Ovary (tissue), 10 donors: ENCODE measurements at places on chromosomes 7 and 10. TPM values are rescaled to one million over a fixed set of nuclear protein-coding genes. Genes with fewer than 3 reads are reported as not detected.

The POLR2J2 gene
- total RNA-seq: 5.7 TPM

The PNLIPRP3 gene
- not detected for total RNA-seq

- H3K27ac ChIP-seq: no peak overlapping the region
- no peaks in the 10 kb centered on the region for H3K36me3 ChIP-seq
- DNase-seq: no peak
- H3K4me3 ChIP-seq: no peak overlapping the region
- H3K27me3 ChIP-seq: no peaks in the 10 kb centered on the region
- no peaks in the 10 kb centered on the region for H3K4me1 ChIP-seq
Observed at GRCh38 chr7:10824154-10824553, 149.5 kb upstream of the PHF14 start.

GRCh38 chr7:108263425-108263824 is 133.3 kb upstream of the LAMB4 start:
- no peaks in the 10 kb centered on the region for H3K4me1 ChIP-seq
- no peak overlapping the region for H3K27ac ChIP-seq
- H3K4me3 ChIP-seq: no peak overlapping the region
- DNase-seq: no peak
- H3K27me3 ChIP-seq: no peaks in the 10 kb centered on the region

DNA sequence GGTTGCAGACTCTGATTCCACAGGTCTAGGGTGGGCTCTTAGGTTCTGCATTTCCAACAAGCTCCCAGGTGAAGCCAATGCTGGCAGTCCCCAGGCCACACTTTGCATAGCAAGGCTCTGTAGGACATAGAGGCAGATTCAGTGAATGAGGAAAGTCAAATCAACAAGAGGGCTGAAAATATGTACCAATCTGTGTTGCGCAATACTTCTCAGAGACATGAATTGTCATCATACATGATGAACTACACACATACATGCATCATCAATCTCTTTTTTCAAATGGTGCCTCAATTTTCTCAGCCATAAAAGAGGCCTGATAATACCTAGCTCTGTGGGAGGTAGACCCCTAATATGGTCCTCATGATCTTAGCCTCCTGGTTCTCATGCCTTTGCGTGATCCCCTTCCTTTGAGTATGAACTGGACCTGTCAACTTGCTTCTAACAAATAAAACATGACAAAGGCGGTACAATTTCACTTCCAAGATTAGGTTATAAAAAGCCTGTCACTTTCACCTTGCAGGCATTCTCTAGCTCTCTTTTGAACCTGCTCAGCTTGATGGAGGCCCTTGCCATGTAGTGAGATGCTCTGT is 49.0 kb downstream of the PIK3CG start:
- H3K4me3 ChIP-seq: no peak overlapping the region
- no peaks in the 10 kb centered on the region for H3K4me1 ChIP-seq
- H3K27ac ChIP-seq: no peak overlapping the region
- no peaks in the 10 kb centered on the region for H3K36me3 ChIP-seq
- no peak for DNase-seq
- H3K27me3 ChIP-seq: no peaks in the 10 kb centered on the region

- H3K27me3 ChIP-seq: no peaks in the 10 kb centered on the region
- DNase-seq: no peak
- no peaks in the 10 kb centered on the region for H3K36me3 ChIP-seq
- H3K4me3 ChIP-seq: no peak overlapping the region
- H3K27ac ChIP-seq: no peak overlapping the region
Observed at GRCh38 chr7:64433590-64433989, 119.8 kb downstream of the ZNF736 start.
